Activated CD4-positive, alpha-beta T cell treated with anti-CD3 and anti-CD28 coated beads, Interleukin-2, amount 50 U/mL, for 16 hours (primary cell): ENCODE measurements at places on chromosomes 13 and 19.
A peak's percentile ranks its signal among the peaks of the same experiment; 100 is the strongest.

DNA sequence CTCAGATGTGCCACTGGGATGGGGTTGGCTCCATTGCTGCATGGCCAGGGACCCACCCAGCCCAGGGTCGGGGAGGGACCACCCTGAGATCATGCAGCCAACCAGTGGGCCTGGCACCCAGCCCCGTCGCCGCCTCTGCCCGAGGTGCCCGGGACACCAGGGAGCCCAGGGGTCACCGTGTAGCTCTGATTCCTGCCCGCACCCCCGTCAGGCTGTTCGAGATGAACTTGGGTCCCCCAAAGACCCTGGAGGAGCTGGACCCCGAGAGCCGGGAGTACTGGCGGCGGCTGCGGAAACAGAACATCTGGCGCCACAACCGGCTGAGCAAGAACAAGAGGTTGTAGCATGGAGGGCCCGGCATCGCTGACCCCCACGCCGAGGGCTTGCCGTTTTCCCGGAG, 4.6 kb downstream of the MRPL54 start:
- no peak for DNase-seq

DNA sequence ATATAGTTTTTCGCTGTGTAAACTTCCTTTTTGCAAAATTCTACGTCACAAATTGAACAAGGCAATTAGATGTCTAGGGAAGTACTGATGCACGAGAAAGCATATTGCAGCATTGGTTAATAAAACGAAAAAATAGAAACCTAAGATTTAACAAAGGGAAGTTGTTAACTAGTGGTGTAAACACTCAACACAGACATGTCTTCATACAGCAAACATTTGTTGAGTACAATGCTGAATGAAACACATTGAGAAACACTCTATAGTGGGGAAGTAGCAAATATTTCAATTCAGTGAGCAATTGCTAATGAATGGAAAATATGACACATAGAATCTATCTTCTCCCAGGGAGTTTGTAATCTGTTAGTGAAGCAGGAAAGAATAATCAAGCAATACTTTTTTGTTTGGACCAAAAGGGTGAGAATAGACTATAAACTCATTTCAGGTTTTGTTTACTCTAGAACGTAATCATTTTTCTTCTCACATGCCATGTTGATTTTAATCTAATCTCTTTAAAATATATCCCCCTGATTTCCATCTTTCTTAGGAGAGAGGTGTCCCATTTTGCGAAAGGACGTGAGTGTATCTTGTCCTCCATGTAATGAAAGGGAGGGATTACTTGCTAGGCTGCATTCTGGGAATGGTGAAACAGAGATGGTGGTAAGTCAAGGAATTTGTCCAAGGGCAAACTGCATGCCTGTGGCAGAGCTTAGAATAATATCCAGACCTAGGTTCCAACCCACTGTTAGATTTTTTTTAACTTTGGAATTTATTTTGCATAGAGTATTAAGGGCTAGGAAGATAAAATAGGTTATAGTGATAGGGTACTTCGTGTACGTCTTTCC, 1.7 kb upstream of the ANKRD10 start:
- no peak for DNase-seq

DNA sequence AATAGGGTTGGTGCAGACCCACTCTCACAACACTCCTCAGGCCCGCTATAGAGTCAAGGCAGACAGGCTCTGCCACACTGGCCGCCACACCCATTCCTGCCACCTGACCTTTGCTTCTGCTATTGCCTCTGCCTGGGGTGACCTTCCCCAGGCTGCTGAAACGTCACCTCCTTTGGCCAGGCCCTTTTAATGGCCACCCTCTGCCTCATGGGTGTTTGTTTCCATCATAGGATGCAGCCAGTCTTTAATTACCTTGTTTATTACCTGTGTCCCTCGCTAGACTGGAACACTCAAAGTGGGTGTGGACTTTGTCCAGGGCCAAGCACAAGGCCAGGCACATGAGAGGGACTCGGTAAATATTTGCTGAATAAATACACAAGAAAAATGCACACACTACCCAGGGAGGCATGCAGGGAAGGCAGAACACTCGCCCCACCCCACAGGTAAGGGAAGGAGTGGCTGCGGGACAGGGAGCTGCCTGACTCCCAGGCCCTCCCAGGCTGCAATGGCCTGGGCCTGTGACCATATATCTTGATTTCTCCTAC, 3.2 kb downstream of the LSM4 start:
- no peak for DNase-seq

- no peak for DNase-seq
Observed at GRCh38 chr13:33483471-33483870, 197.9 kb upstream of the STARD13 start.

- DNase-seq: no peak
Observed at GRCh38 chr13:31053091-31053490, 108.6 kb downstream of the HSPH1 start.

DNA sequence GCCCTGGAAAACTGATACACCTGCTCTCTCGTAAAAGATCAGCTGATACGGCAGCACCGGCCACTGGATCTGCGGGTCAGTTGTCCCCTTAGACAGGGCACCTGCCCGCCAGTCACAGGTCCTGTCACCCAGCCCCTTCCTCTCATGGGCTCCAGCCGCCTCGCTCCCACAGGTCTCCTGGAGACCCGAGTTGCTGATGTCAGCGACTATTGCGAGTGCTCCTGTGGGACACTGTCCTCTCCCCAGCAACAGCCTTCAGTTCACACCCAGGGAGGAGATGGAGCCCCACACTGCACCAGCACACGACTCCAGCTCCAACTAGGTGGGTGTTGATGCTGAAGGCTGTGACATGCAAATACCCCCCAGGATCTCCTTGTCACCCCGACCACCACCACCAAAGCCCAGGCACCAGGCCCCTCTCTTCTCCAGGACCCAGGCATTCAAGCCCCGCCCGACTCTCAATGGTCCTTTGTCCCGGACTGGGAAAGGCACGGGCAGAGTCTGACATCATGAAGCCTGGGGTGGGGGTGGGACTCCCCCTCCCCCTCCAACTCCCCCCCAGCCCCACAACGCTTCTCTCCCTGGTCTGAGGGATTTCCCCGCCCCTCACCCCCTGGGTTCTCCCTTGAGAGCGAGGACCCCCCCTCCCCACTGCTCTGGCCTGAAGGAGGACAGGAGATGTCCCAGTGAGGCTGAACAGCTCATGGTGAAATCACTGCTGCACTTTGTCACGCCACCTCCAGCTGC, 1.4 kb upstream of the MAG start:
- no peak for DNase-seq

GRCh38 chr13:27533155-27533643, 82.8 kb upstream of the MTIF3 start:
- DNase-seq: peak; percentile 47

DNA sequence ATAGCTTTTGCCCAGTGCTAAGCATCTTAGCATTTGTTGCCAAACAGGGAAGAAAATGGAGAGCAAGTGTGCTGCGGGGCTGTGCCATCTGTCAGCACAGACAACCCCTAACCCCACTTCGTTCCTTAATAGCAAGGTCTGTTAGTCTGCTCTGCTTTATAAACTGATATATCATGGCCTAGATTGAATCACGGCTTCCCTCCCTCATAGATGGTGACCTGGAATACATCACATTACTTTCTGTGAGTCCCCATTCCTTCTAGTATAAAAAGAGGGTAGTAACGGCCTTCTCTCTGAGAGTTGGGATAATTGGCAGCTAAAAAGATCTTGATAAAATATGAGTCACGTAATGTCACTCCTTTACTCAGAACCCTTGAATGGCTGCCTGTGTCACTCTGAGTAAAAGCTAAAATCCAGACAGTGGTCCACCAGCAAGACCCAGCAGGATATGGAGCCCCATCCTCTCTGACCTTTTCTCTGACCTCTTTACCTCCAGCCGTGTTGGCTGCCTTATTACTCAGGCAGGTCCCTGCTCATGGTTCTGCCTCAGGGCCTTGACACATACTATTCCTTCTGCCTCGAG, 151.7 kb downstream of the DLEU7 start:
- no peak for DNase-seq

DNA sequence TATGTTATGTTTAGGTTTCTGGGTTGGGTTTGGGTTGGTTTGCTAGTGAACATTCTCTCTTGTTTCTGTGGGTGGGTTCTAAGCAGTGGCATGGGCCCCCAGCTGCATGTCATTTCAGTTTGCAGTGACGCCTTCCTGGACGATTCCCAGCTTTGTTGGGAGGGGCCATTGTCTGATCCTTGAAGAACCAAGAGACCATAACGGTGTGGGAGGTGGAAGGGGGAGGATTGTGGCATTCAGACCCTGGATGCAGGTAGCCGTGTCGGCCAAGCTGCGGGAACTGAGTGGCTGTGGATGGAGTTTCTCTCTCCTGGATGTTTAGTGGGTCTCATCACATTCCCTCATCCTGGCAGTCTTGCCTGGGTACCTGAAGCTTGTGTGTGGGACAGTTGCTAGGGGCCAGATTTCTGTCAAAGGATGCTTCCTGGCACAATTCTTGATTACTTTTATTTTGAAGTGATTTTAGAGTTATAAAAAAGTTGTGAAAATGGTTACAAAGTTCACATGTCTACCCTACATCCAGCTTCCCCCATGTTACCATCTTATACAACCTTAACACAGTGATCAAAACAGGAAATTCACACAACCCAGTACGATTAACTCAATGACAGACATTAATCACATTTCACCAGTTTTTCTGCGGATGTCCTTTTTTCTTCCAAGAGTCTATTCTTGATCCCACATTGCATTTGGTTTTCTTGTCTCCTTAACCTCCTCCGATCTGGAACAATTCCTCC, 123.8 kb downstream of the SIPA1L3 start:
- no peak for DNase-seq

GRCh38 chr19:29805031-29805965, 6.5 kb upstream of the CCNE1 start:
- DNase-seq: no peak

- DNase-seq: peak; percentile 43
Observed at GRCh38 chr13:114129649-114130062, 2.8 kb downstream of the RASA3 start.
